Amniotic stem cell (primary cell): ENCODE measurements at places on chromosomes 6 and 20.

DNA sequence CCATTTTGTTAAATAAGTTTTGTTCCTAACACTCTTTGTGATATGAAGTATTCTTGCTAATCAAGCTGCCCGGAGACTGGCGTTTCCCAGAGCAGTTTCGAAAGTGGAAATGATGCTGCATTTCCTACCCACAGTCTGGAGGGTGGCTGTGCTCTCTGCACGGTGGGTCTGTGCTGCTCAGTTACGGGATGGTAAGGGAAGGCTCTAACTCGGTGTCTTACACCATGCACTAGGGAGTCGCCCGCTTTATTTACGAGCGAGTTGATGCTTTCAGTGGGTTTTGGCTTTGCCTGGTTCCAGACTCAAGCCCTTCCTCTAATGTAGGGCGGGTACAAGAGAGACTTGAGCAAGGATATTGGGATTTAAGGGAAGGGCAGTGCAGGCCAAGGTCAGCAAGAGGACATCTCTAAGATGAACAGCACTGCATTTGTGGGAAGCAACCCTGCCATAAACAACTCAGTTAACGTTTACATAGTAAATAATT lies 180.1 kb upstream of the AKAP12 start:
- no peak for DNase-seq

GRCh38 chr6:159693894-159694545 lies 979 bp upstream of the SOD2 start:
- no peak for DNase-seq

DNA sequence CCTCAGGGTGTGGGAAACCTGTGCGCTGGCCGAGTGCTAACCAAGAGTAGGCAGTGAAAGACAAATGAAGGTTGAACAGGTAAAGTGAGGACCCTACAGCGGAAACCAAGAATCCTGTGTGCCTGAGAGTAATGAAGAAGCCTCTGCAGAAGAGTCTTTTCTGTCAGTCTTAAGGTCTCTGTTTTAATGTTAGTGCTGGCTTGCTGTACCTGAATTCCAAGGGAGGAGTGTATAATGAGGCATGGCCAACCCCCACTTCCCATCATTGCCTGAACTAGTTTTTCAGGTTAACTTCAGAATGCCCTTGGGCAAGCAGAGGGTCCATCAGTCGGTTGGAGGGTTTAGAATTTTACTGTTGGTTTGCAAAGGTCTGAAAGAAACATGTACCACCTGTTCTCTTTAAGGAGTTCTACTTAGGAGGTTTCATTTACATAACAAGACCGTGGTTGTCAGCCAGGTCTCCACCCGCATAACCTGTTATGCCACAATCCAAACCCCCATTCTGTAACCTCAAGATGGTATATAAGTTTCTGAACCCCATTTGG lies 589 bp upstream of the PDCD2 start:
- no peak for DNase-seq

- DNase-seq, result no peak
Observed at GRCh38 chr6:119739769-119740168, 390.2 kb upstream of the MAN1A1 start.

DNA sequence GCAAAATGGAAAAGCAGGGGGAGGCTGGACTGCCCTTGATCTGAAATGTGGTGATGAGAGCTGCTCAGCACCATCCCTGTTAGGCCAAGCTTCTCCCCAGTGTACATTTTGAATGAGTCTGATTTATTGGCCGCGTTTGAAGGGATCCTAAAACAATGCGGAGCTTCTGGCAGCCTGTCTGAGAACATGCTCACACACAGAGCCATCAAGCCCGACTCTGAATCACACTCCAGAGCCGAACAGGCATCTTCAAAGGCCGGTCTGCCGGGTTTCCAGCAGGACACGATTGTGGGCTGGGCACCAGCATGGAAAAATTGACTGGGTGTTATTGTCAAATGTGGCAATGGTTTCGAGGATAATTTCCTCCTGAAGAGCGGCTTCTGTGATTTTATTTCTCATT lies 235.9 kb downstream of the TFAP2C start:
- no peak for DNase-seq

DNA sequence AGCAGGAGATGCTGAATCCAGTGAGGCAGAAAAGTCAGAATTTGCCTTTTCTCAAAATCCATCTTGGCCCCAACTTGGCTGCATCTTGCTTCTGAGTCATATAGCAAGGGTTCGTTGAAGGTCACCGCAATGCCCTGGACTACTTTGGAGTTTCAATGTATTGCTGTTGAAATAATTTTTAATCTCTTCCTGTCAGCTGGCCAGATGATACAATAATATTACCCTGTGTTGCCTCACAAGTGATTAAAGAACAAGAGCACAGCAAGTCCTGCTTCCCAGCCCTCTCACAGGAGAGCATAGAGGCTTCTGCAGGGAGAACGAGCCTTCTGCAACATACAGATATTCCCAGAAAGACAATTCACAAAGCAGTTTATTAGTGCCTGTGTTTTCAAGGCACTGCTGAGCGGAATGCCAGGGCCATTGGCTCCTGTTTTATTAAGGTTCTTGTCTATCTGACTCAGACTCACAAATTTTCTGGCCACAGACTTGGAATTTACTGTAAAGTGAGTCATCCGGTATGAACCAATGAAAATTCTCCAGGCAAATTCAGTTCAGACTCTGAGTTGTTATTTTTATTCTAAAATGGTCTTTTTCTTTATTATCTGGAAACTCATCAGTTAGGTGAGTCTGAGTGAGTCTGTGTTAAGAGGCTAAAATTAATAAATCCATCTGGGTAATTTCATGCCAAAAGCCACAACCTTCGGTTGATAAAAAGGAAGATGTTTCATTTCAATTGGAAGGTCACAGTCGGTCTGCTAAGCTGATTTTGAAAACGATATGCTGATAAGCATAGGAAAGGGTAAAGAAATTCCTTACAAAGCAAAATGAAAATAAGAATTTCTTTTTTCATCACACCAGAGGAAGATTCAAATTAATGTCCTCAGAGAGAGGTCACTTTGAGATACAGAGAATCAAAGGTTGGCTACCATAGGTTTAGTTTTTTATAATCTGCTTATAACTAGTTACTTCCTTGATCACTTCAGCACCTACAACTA lies 289.4 kb upstream of the STXBP5 start:
- peak; percentile 86 for DNase-seq

GRCh38 chr6:136335736-136336363 lies 46.2 kb upstream of the BCLAF1 start:
- no peak for DNase-seq

- DNase-seq, result no peak
Observed at GRCh38 chr20:10781526-10781925, 107.7 kb upstream of the JAG1 start.

DNA sequence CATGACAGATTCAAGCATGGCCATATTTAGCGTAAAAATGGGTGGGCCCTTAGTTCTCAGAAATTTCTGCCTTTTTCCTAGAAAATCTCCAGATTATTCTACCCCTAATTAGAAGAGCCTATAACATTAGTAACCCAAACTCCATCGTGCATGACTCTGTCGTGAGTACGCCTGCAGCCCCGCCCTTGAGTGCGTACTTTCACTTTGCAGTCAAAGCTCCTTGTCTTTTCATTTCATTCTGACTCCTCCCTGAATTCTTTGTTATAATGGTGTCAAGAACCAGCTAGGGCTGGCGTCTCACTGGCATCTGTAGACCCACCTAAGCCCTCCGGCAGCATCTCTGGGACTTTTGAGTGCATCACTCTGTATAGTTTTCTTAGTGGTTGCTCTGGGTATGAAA lies 61.7 kb upstream of the NOX3 start:
- DNase-seq, result no peak

DNA sequence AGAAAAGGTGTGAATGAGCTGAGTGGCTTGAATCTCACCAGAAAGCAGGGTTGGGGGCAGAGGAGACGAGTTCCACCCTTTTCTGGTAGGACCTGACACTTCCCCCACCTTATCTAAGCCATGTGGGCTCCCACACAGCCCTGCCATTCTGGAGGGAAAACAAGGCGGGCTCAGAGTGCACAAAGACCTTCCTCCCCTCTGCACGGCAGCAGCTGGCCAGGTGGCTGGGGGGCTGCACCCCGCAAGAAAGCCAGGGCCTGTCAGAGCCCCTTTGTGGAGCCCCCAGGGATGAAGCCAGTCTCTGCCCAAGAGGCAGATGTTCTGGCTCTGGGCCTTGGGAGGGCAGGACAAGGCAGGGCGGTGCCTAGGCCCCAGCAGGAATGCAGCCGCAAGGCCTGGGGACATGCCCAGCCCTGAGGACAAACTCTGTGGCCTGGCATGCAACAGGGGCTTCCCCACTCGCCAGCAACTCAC lies 48.4 kb upstream of the DSN1 start:
- DNase-seq, result no peak

GRCh38 chr6:1372690-1373089 lies 16.7 kb upstream of the FOXF2 start:
- DNase-seq, result no peak

DNA sequence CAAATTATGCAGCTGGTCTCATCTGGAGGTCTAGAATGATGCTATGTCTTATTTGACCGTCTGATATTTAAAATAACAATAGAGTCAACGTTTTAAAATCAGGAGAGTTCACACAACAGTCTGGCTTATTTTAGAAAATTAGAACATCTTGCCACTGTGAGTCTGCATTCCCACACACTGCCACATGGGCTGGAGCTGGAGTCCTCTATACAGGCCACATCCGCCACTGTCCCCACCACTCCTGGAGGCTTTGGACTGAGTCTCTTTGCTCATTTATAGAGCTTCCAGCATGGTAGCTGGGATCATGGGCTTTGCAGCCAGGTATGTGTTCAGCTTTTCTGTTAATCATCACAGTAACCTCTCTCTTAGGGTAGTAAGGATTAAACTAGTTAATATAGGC lies 68.8 kb upstream of the ZNFX1 start:
- no peak for DNase-seq

GRCh38 chr6:164246082-164246481 lies 831.6 kb downstream of the QKI start:
- DNase-seq, result no peak

DNA sequence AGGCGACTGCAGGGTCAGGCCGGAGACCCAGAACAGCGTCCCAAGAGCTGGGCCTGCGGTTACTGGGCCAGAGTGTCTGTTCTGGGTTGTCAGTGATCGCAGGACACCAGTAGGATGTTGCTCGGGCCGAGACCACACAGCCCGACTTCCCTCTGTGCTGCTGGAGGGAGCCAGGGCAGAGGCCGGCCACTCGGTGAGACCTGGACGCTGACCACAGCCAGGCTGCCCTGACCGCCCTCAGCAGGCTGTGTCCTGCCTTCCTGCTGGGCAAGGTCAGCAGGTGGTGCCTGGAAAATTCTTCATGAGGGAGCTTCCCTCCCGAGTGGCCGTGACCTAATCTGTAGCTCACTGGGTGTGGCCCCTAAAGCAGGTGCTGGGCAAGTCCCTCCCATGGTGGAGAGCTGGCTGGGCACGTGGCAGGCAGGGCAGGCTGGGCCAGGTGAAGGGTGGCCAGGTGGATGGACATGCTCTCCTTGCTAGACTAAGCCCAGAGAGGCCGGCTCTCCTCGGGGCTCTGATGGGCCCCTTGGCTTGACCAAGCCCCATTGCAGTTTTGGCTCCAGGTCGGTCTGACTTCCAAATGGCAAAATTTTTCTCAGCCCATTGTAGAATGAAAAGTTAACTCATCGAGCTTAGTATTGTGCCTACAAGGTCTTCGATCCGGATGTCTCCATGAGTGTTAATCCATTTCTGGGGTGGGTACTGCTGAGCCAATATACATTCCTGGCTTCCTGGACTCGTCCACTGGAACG lies 1.9 kb downstream of the SLCO4A1 start:
- DNase-seq, result no peak

GRCh38 chr6:34514593-34515472 lies 41.3 kb downstream of the SPDEF start:
- peak; percentile 9 for DNase-seq

DNA sequence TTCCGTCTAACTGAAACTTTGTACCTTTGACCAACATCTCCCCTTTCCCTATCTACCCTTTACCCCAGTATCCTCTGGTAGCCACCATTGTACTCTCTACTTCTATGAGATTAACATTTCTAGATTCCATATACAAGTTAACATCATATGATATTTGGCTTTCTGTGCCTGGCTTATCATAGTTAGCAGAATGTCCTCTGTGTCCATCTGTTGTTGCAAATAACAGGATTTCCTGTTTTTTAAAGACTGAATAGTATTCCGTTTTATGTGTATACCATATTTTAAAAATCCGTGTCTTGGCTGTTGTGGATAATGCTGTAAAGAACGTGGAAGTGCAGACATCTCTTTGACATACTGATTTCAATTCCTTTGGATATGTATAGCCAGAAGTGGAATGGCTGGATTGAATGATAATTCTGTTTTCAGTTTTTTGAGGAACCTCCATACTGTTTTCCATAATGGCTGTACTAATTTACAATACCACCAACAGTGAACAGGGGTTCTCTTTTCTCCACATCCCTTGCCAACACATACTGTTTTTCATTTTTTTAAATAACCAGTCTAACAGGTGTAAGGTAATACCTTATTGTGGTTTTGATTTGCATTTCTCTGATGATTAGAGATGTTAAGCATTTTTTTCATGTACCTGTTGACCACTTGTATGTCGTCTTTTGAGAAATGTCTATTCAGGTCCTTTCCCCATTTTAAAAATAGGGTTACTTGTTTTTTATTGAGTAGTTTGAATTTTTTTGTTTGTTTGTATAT lies 53.8 kb downstream of the CDC5L start:
- no peak for DNase-seq

- no peak for DNase-seq
Observed at GRCh38 chr6:145352382-145353080, 382.8 kb downstream of the EPM2A start.

DNA sequence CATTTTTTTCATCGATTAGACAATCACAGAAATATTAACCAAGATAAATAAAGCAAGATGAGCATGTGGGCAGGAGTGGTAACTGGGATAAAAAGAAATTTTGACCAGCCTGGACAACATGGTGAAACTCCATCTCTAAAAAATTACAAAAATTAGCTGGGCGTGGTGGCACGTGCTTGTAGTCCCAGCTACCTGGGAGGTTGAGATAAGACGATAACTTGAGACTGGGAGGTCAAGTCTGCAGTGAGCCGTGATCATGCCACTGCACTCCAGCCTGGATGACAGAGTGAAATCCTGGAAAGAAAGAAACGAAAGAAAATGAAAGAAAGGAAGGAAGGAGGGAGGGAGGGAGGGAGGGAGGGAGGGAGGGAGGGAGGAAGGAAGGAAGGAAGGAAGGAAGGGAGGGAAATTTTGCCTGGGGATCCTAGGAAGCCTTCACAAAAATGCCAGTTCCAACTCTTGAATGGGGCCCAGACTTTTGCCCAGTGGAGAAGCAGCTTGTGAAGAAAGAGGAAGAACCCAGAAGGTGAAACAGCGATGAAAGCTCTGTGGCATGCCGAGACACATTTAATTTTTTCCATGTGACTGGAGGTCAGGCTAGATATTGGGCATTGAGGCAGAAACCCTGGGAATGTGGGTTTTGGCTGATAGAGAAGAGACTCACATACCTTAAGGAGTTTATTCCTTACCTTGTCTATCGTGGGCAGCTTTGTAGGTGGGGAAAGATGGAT lies 20.3 kb downstream of the CCDC170 start:
- DNase-seq, result no peak
